ENCODE measurements at places on chromosomes 3 and 15.

DNA sequence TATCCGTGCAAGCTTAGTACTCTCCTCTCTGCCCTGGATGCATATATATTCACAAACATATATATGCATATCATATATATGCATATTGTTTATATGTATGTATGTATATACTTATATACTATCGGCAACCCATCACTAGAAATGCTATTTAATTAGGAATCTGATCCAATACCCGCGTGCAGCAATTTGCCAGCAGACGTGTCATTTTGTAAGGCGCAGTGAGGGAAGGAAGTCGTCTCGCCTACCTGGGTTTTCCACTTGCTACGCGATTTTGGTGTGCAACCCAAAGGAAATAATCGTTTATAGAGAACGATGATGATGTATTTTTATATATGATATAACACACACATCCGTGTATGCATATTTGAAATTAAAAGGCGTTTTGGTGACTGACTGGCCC lies 5.6 kb upstream of the FEZF2 start:
- no peak for DNase-seq

- no peak for DNase-seq
Observed at GRCh38 chr3:44678480-44679116, 30.1 kb downstream of the ZNF35 start.

DNA sequence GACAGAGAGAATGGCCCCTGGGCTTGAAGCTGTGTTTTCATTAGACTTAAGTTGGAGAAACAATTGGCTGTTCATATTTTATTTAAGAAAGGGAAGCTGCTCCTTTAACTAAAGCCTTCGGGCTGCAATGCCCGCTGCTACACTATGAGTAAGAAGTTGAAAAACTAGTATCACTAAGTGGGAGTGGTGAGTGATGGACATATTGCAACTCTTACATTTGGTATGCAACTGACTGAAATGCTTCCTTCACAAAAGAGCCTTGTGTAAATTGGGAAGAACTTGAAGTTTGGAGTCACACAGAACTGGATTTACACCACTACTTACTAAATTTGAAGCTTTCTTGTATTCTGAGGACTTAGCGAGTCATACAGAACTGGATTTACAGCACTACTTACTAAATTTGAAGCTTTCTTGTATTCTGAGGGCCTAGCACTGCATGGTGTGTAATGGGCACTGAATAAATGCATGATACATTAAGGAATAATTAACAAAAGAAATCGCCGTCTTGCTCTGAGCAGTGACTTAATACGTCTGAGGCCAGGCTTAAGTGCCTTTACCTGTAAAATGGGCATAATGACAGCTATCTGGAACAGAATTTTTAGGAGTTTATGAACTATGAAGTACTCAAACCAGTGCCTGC lies 149.5 kb downstream of the RYR3 start:
- DNase-seq, result no peak

DNA sequence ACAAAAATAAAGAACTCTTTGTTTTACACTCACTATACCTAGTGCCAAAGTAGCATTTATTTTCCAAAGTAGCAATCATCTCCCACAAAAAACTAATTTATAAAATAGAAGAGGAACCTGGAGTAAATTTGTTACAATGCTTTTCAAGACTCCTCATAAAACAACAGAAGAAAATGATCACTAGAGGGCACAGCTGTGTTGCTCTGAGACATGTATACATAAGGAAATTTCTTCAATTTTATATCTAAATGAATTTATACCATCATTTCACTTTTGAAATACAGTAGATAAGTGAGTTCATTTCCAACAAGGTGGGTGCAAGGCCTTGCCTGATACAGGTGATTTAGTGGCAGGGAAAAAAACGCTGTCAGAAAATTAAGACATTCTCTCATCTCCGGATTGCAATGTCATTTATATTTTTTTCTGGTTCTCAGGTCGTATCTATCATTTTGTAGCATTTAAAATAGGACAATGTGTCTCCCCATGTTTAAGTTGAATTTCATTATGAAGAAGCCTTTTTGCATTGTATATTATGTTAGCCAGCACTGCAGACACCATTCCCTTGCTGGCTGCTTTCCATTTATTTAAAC lies 25.3 kb upstream of the ARHGEF26 start:
- DNase-seq, result no peak

- no peak for DNase-seq
Observed at GRCh38 chr3:194206320-194206719, 70.4 kb downstream of the HES1 start.

GRCh38 chr3:128362026-128362965 lies 104.4 kb downstream of the DNAJB8 start:
- DNase-seq, result no peak

DNA sequence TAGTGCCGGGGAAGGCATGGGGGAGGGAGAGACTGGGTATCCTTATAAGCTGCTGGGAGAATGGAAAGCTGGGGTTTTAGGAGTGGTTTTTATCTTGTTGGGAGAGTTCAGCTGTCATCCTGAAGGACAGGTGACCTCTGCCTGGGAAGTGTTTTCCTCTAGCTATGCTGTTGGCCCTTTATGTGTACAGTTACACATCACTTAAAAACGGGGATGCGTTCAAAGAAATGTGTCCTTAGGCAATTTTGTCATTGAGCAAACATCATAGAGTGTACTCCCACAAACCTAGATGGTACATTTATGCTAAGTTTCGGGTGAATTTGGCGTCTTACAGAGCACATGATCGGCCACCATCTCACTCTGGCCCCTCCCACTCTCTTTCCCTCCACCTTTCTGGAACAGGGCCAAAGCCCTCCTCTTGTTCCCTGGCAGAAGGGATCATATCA lies 164.3 kb upstream of the NUDT16 start:
- no peak for DNase-seq

- DNase-seq, result no peak
Observed at GRCh38 chr3:194271460-194272035, 79.6 kb downstream of the CPN2 start.

DNA sequence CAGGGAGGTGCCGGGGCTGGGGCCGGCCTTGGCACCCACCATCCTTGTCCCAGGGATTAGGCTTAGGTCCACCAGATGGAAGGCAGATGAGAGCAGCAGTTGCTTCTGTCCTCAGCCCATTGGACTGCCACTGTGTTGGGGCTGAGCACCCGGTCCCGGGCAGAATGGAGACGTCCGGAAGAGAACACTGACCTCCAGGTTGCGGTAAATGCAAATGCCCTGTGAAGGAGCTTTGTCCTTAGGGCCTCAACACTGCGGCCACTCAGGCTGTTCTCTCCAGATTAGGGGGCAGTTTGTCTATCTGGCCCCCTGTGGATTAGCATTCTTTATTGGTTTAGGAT lies at the start of gene SERINC4:
Gene SERINC4, minus strand, starts transcription at position 276 of the 341 bp plus-strand sequence. Its CDS starts 234 bp downstream, at position 42.
- no peak for DNase-seq

DNA sequence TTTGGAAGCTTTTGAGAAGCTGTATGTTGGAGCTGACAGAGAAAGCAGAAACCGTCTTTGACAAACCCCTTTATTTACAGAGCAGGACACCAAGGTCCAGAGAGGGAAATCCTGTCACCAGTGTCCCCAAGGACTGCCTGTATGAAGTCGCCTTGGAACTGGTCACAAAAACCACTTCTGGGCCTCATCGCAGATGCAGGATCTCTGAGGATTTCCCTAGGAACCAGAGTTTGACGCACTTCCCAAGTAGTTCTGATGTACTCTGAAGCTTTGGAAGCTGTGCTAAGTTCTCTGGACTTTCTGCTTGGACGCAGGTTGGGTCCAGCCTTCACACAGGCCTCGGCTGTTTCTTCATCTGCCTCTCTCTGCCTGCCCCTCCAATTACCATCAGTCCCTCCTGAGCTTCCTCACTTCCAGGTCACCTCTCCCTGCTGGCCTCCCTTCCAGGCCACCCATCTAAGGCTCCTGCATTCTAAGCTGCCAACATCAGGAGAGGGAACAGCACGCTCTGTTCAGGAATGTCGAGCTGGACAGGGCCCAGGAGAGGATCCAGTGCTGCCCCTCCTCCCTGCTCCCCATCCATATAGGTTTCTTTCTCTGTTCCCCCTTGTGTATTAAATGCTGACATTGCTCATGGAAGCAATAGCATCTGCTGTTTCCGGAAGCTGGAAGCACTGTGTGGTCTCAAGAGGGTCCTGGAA lies 270.8 kb downstream of the OPA1 start:
- no peak for DNase-seq

- DNase-seq, result no peak
Observed at GRCh38 chr3:57951066-57951882, 56.9 kb upstream of the FLNB start.

- DNase-seq, result no peak
Observed at GRCh38 chr15:81069909-81070308, 64.2 kb upstream of the CFAP161 start.

DNA sequence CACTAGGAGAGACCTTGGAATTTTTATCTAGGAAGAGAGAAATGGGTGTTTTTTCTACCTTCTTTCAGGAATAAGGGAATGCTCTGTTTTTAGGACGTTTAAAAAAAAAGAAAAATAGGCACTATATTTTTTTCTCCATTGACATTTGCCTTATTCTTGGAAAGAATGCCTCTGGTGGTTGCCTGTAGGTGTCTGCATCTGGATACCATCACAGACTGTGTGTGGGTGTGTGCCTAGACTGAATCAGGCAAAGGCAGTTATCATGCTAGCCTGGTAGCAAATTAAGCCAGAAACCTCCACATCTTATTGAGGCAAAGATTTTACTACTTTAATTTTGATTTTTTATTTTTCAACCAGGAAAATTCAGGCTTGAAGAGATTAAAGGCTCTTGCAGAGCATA lies 513.6 kb upstream of the KCNMB2 start:
- DNase-seq, result no peak

GRCh38 chr3:126713199-126713598 lies 9.2 kb downstream of the CHCHD6 start:
- no peak for DNase-seq

- DNase-seq, result no peak
Observed at GRCh38 chr3:14803981-14804834, 14.6 kb upstream of the FGD5 start.

- DNase-seq, result no peak
Observed at GRCh38 chr3:175325440-175325839, 466.3 kb downstream of the NAALADL2 start.

- no peak for DNase-seq
Observed at GRCh38 chr15:70151003-70151402, 53.3 kb upstream of the TLE3 start.

- DNase-seq, result no peak
Observed at GRCh38 chr3:19711160-19711782, 222.7 kb downstream of the EFHB start.

DNA sequence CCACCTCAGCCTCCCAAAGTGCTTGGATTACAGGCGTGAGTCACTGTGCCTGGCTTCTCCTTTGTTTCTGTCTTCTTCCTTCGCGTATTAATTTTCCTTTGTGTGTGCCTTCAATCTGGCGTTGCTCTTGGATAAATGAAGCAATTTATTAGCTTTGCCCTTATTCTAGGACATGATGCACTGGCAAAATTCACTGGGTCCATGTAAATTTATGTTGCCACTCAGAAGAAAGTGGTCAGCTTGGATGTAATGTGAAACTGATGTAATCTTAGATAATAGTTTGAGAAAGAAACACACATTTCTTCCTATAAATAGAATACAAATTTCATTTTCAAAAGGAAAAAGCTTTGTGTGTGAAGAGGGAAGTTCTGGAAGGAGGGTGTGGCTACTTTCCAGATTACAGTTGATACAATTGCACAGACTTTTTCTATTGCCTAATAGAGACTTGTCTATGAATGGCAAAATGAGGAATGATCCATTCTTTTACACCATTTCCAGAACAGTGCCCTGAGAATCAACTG lies 23.3 kb upstream of the ATP1B3 start:
- DNase-seq, result no peak

DNA sequence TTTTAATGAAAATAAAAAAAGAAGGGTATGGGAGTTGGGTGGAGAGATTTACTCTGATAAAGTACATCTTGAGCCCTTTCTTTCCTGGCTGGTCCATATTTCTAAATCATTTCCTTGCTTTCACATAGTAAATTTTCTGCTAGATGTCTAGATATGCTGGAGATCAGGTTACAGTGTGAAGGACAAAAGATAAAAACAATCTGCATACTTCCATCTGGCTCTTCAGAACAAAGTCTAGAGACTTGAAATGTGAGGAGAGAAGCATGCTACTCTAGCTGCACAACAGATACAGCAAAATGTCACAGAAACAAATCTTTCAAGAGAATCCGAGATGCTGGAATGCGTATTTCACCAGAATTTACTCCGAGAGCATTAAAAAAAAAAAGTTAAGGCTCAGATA lies 42.2 kb downstream of the FOXP1 start:
- DNase-seq, result no peak

- no peak for DNase-seq
Observed at GRCh38 chr15:65068403-65068788, 605 bp upstream of the RASL12 start.

DNA sequence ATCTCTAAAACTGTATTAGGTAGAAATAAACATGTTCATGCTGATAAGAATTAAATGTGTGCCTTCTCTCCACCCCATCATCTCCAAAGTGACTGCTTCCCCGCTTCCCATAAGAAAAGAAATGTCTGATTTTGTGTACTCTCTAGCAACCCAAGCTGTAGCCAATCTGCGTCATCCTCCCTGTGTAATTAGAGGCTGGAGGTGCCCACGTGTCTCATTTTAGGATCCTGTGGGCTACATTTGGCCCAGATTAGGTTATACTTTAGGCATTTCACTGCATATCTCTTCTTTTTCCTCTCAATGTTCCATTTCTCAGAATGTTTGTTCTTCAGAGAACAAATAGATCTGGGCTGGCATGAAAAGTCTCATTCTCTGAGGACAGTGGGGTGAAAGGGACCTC lies 19.3 kb upstream of the ZNF148 start:
- DNase-seq, result no peak

GRCh38 chr3:61580982-61581643 lies 19.7 kb downstream of the PTPRG start:
- no peak for DNase-seq

GRCh38 chr3:144652573-144652972 lies 681.0 kb downstream of the DIPK2A start:
- no peak for DNase-seq

DNA sequence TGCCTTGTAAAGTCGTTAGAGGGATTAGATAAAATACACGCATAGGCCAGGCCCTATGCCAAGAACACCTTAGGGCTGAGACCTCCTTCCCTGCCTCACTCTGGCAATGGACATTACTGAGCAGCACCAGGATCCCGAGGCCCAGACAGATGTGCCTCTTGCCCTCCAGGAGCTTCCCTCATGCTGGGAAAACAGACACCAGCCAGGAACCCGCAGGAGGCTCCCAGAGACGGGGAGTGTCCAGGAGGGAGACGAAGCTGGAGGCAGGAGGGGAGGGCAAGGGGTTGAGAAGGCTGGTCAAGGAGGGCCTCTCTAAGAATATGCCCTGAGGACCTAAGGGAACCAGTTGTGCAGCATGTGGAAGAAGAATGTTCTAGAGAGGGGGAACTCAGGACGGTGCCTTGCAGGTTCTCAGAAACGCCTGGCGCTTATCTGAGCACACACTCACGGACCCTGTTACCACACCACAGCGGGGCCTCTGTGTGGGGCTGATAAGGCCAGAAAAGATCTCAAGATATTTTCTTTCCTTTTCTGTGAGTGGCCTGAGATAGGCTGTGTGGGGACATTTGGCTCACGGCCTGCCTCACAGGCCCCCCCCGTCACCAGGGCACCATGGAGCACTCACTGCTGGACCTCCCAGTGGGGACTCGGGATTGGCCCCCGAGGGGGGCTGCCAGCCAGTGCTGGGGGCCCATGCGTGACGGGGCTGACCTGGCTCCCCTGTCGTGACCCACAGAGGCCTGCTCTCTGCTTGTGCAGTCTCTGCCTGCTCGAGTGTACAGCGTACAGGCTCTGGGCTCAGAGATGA lies 22.0 kb upstream of the CYP11A1 start:
- DNase-seq, result no peak

GRCh38 chr15:28786521-28786920 lies 61.9 kb downstream of the GOLGA6L7 start:
- no peak for DNase-seq

GRCh38 chr15:52709187-52709981 lies 30.2 kb upstream of the ATOSA start:
- DNase-seq, result no peak

Measured in T-helper 2 cell treated with Interferon-gamma antibody and Interleukin-4, amounts not matched to agents 5 μg/mL and 100 μg/mL, for 36 hours (primary cell).